ENCODE measurements at places on chromosomes 12 and 14.

- no peak for DNase-seq
Observed at GRCh38 chr14:46136456-46136855, 515.1 kb downstream of the RPL10L start.

DNA sequence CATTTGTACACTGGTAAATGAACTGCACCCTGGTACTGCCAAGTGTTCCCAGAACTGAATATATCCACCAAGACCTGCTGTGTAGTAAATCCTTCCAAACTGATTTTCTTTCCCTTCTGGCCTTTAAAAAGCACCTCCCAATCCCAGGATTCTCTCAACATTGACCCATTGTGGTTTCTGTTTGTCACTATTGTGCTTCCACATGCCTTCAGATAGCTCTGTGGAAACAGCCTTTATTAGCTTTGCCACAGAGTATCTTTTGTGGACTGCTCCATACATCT is 949 bp upstream of the KIF21A start:
- DNase-seq, result no peak

- peak; percentile 79 for DNase-seq
Observed at GRCh38 chr14:60090864-60091519, 731 bp upstream of the PCNX4 start.

GRCh38 chr14:82647088-82647810 is 1113.6 kb upstream of the SEL1L start:
- DNase-seq, result no peak

GRCh38 chr12:106073179-106073578 is 65.6 kb downstream of the NUAK1 start:
- DNase-seq, result no peak

- DNase-seq, result peak; percentile 80
Observed at GRCh38 chr12:91920276-91920675, 225.4 kb downstream of the BTG1 start.

DNA sequence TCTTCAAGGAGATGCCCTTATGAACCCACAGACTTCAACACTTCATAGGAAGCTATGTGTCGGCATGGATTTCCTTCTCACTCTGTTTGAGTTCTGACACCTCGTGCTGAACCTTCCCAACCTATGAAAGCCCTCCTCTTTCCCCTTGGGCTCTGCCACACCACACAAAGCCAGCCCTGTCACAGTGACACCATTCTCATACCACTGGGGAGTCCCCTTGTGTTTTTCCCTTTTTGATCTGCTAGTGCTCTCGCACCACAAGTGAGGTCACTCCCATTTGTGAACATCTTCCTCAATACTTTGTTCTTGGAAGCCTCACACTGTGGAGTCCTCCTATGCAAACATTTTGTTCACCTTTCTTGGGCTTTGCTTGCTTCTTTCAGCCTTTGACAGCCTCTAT is 264.6 kb upstream of the ALG10 start:
- DNase-seq, result no peak

- DNase-seq, result no peak
Observed at GRCh38 chr12:9241301-9241700, 33.1 kb upstream of the PZP start.

- DNase-seq, result peak; percentile 50
Observed at GRCh38 chr12:31362115-31362758, 36.3 kb upstream of the SINHCAF start.

- no peak for DNase-seq
Observed at GRCh38 chr12:112111931-112112330, 3.3 kb upstream of the NAA25 start.

GRCh38 chr12:16520328-16520727 is 85.6 kb downstream of the LMO3 start:
- peak; percentile 6 for DNase-seq

GRCh38 chr14:51562816-51563215 is 88.9 kb upstream of the FRMD6 start:
- peak; percentile 65 for DNase-seq

- no peak for DNase-seq
Observed at GRCh38 chr12:75457191-75457590, 23.4 kb upstream of the GLIPR1 start.

DNA sequence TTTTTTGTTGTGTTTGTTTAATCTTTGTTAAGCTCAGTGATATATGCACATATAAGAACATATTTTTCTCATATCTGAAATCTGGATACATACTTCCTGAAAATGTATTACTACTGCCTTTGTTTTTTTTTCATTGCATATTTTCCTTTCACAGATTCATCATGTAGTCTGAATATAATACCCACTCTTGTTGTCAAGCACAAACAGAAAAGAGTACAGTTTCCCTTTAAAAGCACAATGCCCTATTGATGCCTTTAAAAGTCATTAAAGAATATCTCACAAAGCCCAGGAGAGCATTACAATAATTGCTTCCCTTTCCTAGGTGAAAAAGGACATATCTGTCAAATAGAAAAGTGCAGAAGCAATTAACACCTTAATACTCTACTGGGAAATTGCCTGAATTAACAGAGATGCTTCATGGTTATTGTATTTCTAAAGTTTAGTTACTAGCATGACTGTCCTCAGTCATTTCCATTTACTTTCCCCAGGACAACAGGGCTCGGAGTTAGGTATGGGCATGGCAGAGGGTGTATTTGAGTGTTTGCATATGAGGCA is 107.4 kb downstream of the GRIP1 start:
- no peak for DNase-seq

DNA sequence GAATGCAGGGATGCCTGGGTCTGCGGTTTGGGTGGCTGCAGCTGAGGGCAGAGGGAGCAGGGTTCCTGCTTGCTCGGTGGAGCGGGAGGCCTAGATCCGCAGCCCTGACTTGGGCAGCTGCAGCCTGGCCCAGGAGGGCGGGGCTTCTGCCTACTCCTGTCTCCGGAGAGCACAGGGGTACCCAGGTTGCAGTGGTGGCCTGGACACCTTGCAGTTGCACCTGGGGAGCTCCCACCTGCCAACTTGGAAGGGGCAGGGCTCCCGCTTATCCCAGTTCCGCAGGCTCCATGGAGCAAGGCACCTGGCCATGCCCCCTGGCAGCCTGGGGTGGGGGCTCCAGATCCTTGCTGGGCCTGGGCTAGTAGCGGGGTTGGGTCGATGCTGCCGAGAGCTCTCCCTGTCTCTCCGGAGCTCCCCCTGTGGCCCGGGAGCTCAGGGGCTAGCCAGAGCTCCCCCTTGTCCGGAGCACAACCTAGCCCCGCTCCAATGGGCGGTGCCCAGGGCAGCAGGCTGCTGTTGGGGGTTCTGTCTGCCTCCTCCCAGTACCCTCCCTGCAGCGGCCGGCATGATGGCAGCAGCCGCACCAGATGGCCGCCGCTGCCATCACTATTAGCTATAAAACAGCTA is 136.4 kb downstream of the PTPRR start:
- no peak for DNase-seq

GRCh38 chr14:80428171-80428570 is 216.9 kb upstream of the DIO2 start:
- no peak for DNase-seq

GRCh38 chr12:630656-631632 is 32.3 kb downstream of the NINJ2 start:
- no peak for DNase-seq

- no peak for DNase-seq
Observed at GRCh38 chr12:55850401-55850800, 7.7 kb upstream of the MMP19 start.

DNA sequence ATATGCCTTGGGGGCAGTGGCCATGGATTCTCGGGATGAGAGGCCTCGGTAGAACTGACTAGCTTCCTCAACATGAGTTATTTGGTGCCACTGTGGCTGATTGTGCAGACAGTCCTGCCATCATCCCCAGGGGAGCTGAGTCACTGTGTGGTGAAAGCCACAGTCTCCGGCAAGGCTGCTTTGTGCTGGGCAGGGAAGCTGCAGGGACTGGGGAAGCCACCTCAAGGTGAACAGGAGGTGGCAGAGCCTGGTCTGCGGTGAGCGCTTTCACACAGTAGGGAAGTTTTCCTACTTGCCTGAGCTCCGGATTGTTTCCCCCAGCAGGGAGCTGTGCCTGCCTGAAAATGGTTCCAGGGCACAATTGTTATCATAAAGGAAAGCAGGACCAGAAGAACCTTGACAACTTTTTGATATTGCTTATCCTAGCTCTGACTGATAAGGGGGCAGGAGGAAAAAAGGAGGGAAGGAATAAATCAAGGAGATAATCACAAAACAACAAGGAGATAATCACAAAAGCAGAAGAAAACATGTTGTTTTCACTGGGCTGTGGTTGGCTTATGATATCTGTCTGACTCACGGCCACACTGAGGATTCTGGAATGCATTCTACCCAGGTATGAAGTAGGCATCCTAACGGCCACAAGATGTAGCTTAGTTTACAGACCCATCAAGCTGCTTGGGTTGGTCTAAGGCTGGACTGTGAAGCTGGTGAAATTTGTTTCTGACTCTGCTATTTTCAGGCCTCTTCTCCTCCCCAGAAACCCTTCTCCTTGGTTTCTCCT is 32.2 kb upstream of the GNG2 start:
- peak; percentile 73 for DNase-seq

DNA sequence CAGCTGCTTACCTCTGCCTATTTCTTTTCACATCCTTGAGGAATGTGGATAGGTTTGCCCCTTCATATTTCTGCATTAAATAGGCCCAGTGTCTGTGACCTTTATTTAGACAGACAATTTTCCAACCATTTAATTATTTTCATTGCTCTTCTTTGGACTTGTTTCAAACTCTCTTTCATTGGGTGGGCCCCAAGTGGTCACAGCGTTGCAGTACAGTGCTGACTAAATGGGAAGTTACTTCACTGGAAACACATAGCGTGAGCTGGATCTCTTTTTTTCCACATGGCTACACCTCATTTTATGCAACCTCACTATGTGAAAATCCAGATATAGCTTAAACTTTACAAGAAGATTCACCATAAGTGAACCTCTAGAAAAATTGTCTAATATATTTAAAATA is 438.9 kb downstream of the ADAMTS20 start:
- no peak for DNase-seq

- peak; percentile 93 for DNase-seq
Observed at GRCh38 chr12:132014092-132014914, 64.6 kb downstream of the EP400 start.

- DNase-seq, result no peak
Observed at GRCh38 chr12:75120311-75120711, 89.3 kb downstream of the KCNC2 start.

- peak; percentile 56 for DNase-seq
Observed at GRCh38 chr12:1587927-1588574, 6.3 kb downstream of the FBXL14 start.

DNA sequence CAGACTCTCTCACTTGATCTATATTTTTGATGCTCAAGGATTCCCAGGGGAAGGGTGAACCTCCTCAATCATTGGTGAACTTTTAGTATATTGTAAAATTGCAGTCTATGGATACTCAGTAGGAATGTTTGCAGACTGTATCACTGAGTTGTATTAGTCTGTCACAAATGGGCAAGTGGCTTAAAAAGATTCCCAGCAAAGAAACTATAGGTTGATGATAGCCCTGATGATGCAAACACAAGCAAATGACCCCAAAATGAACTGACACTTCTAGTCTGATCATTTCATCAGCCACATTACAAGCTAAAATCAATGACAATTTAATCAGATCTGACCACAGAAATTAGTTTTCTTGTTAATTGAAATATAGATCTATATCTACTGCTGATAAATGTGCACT is 59.5 kb downstream of the RTN1 start:
- DNase-seq, result no peak

DNA sequence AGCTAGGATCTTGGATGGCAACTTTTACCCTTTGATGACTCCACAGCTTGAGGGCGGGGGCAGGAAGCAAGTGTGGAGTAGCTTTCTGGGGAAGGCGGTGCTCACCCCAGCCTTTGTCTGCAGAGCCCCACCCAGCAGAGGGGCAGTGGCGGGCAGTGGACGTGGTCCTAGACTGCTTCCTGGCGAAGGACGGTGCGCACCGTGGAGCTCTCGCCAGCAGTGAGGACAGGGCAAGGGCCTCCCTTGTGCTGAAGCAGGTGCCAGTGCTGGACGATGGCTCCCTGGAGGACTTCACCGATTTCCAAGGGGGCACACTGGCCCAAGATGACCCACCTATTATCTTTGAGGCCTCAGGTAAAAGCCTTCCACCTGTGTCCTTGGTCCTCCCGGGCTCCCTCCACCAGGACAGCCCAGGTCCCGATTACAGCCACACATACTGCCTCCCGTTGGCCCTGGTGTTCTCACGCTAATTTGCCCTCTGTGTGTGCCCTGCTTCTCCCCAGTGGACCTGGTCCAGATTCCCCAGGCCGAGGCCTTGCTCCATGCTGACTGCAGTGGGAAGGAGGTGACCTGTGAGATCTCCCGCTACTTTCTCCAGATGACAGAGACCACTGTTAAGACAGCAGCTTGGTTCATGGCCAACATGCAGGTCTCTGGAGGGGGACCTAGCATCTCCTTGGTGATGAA is 1.2 kb downstream of the TAPBPL start:
- no peak for DNase-seq

DNA sequence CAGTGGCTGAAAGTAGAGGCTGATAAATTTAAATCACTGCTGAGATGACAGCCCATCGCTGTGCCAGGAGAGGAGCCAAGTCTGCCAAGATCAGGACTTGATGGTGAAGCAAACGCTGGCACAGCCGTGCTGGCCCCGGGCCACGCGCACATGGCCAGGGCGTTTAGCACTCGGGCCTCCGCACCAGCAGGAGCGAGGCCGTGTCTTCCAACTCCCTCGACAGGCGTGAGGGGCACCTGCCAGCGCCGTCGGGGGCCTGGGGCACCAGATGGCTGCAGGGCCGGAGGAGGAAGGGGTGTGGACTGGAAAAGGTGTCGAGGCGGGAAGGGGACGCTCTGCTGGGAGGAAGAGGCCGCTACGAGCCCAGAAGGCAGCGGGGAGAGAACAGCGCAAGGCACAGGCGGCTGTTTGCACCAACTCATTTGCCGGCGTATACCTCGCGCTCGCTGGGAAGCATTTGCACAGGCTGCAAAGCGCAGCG is 29.5 kb downstream of the RIMBP2 start:
- no peak for DNase-seq

DNA sequence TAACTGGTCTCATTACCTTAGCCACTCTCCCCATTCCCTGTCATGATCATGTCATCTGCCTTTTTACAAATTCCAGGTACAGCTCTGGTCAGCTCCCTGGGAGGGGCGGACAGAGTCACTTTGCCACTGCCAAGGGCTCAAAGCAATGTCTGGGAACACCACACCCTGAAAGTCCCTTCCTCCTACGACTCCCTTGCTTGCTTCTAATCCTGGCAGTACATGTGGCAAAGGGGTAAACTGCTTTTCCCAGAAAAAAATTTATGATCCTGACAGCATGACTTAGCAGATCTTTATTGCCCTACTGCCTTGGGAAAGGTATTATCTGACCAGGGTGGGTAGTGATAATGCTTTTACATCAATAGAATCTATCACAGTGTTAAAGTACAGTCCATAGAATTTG is 376.0 kb upstream of the PDE3A start:
- no peak for DNase-seq

All from osteoblast (primary cell).